ENCODE measurements at places on chromosomes 6 and 20. TPM values are rescaled to one million over a fixed set of nuclear protein-coding genes. Genes with fewer than 3 reads are reported as not detected.

ANKS1A gene
- 6.0 TPM for total RNA-seq

DNA sequence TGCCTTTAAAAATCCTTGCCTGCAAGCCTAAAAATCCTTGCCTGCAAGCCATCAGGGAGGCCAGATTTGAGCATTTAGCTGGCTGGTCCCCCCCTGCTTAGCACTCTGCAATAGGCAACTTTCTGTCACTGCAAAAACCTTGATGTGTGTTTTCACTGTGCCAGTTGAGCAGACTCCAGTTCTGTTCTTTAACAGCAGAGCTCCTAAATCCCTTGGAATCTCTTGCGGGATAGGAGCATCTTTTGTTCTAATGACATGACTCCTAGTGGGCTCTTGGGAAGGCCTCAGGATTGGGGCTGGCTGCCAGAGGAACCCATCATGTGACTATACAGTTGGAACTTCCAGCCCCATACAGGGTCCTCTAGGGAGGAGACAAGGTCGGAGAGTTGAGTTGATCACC is 50.4 kb downstream of the FAM184A start:
- no peak for DNase-seq

KCTD20 gene
- 45.1 TPM for total RNA-seq

C6orf52 gene
- 3.3 TPM for total RNA-seq

- no peak for DNase-seq
Observed at GRCh38 chr6:35178012-35178411, 35.7 kb upstream of the SCUBE3 start.

DNA sequence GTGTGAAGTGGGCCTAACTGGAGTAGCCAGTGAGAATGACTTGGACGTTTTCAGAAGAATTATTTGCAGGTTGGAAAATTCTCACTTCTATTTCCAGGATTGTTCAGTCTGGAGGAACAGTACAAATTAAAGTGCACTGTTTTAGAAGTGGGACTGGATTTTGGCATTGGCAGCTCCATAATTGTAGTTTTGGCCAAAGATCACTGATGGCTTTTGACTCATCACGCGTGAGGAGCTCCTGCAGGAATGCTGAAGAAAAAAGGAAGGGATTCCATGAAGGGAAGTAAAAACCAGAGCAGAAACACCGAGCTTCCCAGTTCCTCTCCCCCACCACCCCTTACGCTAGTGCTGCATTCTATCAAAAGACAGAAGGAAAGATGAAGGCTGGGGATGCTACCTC is 103.5 kb downstream of the JARID2 start:
- DNase-seq = no peak

DNA sequence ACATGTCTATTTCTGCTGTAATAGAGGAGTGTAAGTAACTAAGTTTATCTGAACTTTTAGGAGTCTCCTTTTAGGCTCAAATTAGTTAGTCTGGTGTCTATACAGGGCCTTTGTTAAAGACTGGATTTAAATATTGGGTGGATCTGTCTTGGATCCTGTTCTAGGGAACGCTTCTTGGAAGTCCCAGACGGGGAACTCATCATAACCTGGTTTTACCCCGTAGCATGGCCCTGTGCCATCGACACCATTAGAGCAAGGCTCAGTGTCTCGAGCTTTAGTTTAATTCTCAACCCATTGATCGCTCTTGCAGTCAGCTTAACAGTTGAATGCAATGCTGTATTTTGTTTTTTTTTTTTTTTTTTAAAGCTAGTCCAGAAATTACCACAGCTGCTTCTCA is 89.9 kb downstream of the CARMIL1 start:
- DNase-seq = no peak

CCDC170 gene
- total RNA-seq = not detected

PARD6B gene
- total RNA-seq = 6.6 TPM

- DNase-seq = no peak
Observed at GRCh38 chr6:71642120-71642519, 244.2 kb upstream of the RIMS1 start.

THEMIS gene
- 80.1 TPM for total RNA-seq

C6orf58 gene
- total RNA-seq = not detected

DNA sequence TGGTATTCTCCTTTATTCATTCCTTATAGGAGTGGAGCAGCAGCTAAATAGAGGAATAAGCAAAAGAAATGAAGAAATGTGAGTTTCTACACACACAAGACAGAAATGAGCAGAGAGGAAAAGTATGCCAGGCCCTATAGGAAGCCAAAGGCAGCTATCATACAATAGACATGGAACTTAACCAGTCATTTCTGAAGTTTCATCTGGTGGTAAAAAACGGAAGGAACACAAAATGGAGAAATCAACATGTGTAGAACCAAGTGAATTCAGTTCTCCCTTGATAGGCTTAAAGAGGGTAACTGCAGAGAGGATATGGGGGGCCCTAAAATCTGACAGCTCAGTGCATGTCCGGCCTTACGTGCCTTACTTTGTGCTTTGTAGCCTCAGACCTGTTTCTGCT is 44.6 kb downstream of the TSBP1 start:
- DNase-seq = no peak

CST9 gene
- not detected for total RNA-seq

- no peak for DNase-seq
Observed at GRCh38 chr6:151290877-151291721, 51.3 kb downstream of the AKAP12 start.

KIAA0408 gene
- total RNA-seq = 1.8 TPM

DNA sequence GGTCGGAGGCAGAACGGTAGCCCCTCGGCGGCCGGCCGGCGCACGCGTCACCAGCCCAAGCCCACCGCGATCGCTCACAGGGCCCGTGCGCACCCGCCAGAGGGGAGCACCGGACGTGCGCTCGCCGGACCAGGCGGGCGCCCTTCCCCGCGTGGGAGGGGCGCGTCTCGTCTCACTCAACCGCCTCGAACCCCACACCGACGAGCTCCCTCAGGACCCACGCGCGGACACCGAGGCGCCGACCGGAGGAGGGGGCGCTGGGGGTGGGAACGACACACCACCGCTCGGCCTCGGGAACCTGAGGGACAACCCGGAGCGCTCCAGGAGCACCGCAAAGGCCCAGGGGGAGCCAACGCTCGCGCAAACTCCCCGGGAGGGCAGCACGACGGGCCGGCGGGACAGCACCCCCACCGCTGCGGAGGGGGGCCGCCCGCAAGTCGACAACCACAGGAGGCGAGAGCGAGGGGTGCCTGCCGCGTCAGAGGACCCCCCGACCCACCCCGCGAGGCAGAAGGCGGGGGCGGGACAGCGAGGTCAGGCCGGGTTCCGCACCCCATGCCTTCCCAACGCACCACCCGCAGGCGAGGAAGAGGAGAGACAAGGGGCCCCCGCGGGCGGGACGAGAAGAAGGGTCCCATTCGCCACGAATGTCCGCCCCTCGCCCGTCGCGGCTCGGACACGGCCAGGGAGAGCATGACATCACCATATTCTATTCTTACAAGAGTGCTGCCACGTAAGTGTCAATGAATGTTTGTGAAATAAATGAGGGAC is 512.7 kb upstream of the ZNF337 start:
- peak; percentile 3 for DNase-seq

ZBTB46 gene
- 0.31 TPM for total RNA-seq

DNA sequence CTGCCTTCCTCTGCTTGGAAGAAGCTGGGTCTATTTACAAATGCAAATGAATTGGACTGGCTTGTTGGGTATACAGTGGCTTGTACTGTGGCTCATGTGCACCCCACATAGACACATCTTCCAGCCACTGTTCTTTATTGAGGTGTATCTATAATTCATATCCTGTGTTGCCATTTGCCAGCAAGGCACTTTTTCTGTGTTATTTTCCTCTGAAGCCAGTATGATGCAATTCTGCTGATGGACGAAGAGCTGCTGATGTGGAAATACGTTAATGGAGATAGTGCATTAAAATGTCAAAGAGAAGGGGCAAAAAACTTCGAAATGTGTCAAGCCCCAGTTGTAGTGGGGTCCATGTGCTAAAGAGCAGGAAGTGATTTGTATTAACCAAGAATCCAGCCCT is 167.5 kb downstream of the TMEM242 start:
- DNase-seq = no peak

HTR1B gene
- total RNA-seq = not detected

DNA sequence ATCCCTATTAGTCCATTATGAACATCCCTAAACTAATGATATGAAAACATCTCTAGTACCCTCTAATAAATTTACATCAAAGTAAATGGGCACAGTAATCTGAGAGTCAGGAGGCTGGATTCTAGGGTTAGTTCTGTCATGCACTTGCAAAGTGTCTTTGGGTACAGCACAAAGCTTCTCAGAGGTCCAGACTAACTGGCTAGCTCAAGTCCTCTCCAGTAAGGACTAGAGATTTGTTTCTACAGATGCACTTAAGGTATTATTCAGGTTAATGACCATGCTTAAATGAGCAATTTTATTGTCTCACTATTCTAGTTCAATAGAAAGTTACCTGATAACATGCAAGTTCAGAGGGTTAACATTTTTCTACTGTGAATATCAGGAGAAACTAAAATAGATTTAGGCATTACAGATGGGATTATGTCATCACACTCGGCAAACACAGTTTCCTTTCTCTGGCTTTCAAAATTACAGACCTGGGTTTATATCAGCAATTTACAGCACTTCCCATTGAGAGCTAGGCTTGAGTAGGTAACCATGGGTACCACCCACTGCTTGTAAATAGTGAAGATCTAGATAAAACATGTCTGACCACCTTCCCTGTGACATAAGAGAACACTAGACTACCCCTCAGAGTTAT is 402.9 kb upstream of the RUNX2 start:
- DNase-seq = peak; percentile 51

DNA sequence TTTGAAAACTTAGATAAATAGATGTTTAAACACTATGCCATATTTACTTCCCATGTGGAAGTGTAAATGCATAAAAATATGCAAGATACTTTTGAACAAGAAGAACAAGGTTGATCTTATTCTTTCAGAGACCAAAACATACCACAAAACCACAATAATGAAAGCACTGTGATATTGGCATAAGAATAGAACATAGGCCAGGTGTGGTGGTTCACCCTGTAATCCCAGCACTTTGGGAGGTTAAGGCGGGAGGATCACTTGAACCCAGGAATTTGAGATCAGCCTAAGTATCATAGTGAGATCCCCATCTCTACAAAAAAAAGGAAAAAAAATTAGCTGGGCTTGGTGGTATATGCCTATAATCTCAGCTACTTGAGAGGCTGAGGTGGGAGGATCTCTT is 66.5 kb downstream of the KCNS1 start:
- no peak for DNase-seq

GRCh38 chr6:38935051-38935450 is 113.5 kb upstream of the GLP1R start:
- no peak for DNase-seq

DNA sequence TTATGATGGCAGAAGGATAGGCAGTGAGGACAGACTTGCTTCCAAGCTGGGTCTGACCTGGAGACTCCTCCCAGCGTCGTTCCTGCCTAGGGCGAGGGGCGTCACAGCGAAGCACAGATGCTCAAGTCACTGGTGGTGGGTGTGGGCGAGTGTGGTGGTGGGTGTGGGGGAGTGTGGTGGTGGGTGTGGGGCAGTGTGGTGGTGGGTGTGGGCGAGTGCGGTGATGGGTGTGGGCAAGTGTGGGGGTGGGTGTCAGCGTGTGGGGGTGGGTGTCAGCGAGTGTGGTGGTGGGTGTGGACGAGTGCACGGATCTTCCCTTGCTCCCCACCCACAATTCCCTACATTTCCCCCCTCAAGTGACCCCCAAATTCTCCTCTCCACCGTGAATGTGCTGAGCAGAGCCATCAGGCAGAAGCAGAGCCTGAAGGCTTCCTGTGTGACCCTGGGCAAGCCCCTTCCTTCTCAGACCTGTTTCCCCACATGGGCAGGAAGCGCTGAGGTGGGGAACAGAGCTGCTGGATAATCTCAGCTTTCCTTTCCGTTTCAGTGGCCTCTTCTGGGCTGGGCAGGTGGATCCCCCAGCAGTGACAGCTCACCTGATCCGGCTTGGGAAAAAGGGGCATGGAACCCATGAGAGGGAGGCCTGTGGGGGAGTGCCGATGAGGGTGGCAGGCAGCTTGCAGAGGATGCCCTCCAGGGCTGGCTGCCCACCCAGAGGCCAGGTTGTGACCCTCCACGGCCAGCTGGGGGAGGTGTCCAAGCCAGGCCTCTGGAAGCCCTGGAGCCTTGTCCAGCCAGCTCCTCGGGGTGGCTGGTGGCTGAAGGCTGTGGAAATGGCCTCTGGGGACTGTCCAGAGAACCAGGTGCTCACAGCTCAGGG is 42.9 kb downstream of the RSPO4 start:
- peak; percentile 6 for DNase-seq

- peak; percentile 55 for DNase-seq
Observed at GRCh38 chr20:6142348-6142993, 19.6 kb upstream of the FERMT1 start.

DNA sequence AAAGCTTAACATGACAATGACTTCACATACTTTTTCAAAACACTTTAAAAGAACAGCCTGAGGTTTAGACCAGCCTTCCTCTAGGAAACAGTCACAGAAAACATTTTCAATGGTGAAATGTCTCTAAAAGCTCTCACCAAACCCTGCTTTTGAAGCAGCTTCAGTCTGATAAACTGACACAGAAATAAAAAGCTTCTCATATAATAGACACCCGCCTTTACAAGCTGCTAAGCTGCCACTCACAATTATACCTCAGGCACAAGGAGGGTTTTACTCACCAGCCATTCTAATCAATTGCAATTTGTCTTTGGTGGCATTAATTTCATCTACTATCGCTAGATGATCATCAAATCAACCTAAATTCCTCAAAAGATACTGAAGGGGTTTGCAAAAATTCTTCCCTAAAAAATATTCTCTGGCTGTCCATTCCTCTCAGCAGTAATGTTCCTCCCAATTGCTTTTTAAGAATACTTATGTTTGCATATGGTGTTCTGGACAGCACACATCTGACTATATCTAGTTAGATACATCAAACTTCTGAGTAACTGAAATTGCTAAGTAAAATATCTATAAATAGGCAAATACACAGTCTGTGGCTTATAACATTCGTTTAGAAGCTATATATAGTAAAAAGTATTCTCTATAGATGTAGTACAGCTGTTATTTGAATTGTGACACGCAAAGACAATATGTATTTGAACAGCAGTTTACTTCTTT is 29.4 kb downstream of the KIF13A start:
- DNase-seq = no peak

SLC24A3 gene
- total RNA-seq = not detected

GRCh38 chr20:54382419-54382818 is 93.0 kb upstream of the DOK5 start:
- DNase-seq = no peak

DNA sequence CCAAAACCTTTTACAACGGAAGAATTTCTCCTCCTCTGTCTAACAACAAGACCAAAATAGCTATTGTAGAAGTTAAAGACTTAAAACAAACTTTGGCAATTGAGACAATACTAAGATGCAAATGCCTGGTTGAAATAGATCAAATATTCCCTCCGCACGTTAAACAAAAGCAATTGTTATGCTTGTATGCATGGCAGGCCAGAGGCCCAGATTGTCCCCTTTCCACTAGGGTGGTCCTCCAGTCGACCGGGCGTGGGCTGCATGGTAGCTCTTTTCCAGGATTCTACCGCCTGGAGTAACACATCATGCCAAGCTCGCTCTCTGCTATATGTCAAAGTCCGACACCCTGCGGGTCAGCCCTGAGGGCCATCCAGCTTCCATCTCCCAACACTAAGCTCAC is 234.7 kb downstream of the RNGTT start:
- DNase-seq = no peak

SOX12 gene
- total RNA-seq = 13.0 TPM

HEBP2 gene
- total RNA-seq = 28.2 TPM

GRCh38 chr6:89118931-89119330 is 1.1 kb upstream of the SRSF12 start:
- DNase-seq = no peak
